ENCODE measurements at places on chromosomes 7 and 10. TPM values are rescaled to one million over a fixed set of nuclear protein-coding genes. Genes with fewer than 3 reads are reported as not detected.

GRCh38 chr7:92904244-92905131 lies 68.1 kb upstream of the CDK6 start:
- DNase-seq: peak; percentile 97

GRCh38 chr10:14476641-14477407 lies 146.1 kb upstream of the FRMD4A start:
- DNase-seq: peak; percentile 87

GRCh38 chr10:23331567-23332301 lies 12.9 kb downstream of the C10orf67 start:
- DNase-seq: no peak

- DNase-seq: no peak
These were observed 49.0 kb upstream of the STK17A start for GRCh38 chr7:43533801-43534479.

- no peak for DNase-seq
These were observed 131.6 kb downstream of the NRBF2 start for GRCh38 chr10:63264617-63265221.

GRCh38 chr7:98621573-98622482 lies 4.7 kb downstream of the NPTX2 start:
- no peak for DNase-seq

DNA sequence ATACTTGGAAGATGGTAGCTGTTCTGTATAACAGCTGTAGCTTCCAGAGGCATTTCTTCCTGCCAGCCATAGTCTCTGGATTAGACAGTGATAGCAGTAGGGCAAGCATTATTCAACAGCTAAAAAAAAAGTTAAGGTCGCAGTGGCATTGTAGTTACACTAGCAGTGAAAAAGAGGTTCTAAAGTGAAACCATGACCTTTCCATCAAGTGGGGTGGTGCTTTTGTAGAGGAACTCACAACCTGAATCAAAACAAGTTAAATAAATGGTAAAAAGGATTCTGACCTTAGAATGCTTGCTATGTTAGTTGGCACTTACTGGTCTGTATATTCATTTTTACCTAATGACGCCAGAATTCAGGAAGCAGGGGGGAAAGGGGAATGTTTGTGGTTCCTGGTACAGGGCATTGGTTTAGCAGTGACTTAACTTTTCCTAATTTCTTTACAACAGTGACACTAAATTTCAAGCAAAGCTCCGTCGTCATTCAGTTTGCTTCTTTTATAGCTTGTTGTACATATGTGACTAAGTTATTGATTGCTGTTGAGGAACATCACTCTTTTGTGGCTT lies 55.0 kb downstream of the GBF1 start:
- peak; percentile 82 for DNase-seq

- DNase-seq: no peak
These were observed 42.5 kb upstream of the BTRC start for GRCh38 chr10:101311185-101312066.

DNA sequence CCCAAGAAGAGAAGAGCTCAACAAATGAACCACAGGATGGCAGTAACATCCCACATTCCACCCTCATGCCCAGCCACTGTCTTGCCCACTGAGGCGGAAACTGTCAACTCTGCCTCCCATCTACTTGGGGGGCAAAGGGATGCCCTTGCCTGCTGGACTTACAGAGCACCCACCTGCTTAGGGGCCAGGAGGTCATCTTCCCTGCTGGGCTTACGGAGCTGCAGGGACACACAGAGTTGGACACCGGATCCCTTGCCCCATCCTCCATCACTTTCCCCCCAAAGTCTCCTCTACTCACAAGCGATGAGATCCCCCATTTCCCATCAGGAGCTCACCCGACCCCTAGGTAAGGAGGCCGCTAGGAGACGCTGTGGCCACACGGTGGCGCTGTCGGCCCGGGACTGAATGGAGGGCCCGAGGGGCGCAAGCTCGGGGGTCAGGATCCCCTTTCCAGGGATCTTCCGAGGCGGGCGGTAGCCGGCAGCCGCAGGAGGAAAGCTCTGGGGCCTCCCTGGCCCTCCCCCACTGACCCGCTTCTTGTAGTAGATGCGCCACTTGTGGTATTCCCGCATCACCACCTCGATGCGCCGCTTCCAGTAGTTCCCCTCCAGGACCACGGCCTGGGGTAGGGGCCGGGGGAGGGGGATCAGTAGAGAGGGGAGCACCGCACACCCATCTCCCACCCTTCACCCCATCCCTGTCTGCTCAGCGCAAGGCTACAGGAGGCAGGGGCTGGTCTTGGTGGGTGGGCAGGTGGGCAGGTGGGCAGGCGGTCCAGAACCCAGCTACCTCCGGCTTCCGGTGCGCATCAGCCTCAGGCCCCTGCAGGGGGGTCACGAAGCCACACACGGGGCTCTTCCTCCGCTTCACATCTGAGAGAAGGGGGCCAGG lies 17.3 kb downstream of the MLXIPL start:
- peak; percentile 58 for DNase-seq

GRCh38 chr10:21724687-21725367 lies 190.8 kb downstream of the MLLT10 start:
- peak; percentile 96 for DNase-seq

DNA sequence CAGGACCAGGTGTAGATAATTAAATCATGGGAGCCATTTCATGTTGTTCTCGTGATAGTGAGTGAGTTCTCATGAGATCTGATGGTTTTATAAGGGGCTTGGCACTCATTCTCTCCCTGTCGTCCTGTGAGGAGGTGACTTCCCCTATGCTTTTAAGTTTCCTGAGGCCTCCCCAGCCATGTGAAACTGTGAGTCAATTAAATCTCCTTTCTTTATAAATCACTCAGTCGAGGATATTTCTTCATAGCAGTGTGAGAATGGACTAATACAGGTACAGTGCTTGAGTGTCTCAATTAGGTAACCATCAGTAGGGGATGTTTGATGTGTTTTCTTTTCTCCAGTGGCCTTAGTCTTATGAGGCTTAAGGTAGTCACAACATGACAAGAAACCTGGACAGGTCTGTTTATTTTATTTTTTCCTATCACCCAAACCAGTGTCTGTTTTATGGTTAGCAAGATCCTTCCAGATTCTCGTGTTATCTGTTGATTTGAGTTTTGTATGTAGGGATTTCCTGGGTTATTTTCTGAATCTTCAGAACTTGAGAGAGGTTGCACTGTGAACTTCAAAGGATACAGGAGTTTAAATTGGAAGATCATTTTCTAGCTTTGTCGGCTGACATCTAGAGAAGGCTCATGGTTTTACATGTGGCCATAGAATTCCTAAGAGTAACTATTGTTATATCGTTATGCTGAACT lies 32.1 kb downstream of the UMAD1 start:
- DNase-seq: no peak

GRCh38 chr7:155724327-155725005 lies 80.0 kb downstream of the RBM33 start:
- DNase-seq: no peak

DNA sequence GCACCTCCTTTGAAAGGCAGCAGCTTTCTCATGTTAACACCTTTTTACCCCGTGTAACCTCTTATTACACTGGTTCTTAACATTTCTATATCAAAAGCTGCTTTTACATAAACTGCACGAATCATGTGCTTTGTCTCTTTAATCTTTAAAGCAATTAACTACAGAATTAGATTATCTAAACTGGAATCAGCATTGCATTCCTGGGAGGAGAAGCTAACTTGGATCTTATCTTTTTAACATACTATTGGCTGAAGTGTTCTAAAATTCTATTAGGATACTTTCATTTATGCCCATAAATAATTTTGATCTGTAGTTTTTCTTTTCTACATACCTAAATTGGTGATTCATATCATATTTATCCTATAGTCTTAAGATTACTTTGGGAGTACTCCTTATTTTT lies 428.4 kb upstream of the IGFBP3 start:
- DNase-seq: no peak

- DNase-seq: no peak
These were observed 121.6 kb upstream of the FAM204A start for GRCh38 chr10:118463740-118464139.

DNA sequence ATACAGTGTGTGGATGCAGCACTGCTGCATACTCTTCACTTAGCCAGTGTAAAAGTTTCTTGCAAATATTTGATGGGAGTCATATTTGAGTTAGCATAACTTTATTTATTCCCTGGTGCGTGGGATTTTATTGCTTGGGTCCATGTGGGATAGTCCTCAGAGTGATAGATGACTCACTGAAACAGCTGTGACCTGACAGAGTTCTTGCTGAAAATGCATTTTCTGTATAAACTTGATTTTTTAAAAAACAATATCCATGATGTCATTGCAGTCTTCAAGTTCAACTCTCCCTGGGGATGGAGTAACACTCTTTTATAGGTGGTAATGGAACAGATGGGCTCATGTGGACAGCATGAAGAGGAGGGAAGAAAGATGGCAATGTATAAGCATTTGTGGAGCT lies 310.0 kb downstream of the PPP1R3A start:
- no peak for DNase-seq

- peak; percentile 43 for DNase-seq
These were observed 23.8 kb downstream of the PAPOLB start for GRCh38 chr7:4837803-4838625.

DNA sequence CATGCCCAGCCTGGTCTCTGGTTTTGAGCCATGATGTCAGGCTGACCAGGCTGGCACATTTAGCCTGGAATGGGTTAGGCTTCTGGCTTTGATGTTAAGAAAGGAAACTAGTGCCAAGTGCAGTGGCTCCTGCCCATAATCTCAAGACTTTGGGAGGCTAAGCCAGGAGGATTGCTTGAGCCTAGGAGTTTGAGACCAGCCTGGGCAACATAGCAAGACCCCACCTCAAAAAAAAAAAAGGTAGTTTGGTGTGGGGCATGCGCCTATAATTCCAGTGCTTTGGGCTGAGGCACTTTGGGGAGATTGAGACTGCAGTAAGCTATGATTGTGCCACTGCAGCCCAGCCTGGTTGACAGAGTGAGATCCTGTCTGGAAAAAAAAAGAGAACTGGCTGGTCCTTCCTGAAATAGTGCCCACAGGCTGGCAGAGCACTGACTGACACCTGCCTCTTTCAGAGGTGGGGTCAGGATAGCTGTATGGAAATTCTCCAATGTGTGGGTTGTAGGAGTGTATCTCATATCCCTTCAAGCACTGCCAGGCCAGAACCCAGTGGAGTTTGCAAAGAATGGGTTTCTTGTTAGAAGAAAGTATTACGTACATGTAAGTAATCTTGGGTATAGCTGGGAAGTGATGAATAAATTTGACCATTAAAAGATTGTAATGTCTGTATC lies 61.3 kb downstream of the KAT6B start:
- DNase-seq: no peak

DNA sequence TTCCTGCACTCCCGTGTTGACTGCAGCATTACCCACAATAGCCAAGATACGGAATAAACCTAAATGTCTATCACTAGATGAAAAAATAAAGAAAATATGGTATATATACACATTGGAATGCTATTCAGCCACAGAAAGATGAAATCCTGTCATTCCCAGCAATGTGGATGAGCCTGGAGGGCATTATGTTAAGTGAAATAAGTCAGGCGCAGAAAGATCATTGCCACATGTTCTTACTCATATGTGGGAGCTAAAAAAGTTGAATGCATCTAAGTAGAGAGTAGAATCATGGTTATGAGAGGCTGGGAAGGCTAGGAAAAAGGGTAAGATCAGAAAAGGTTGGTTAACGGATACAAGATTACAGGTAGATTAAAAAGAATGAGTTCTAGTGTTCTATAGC lies 219.1 kb upstream of the MKI67 start:
- no peak for DNase-seq

DNA sequence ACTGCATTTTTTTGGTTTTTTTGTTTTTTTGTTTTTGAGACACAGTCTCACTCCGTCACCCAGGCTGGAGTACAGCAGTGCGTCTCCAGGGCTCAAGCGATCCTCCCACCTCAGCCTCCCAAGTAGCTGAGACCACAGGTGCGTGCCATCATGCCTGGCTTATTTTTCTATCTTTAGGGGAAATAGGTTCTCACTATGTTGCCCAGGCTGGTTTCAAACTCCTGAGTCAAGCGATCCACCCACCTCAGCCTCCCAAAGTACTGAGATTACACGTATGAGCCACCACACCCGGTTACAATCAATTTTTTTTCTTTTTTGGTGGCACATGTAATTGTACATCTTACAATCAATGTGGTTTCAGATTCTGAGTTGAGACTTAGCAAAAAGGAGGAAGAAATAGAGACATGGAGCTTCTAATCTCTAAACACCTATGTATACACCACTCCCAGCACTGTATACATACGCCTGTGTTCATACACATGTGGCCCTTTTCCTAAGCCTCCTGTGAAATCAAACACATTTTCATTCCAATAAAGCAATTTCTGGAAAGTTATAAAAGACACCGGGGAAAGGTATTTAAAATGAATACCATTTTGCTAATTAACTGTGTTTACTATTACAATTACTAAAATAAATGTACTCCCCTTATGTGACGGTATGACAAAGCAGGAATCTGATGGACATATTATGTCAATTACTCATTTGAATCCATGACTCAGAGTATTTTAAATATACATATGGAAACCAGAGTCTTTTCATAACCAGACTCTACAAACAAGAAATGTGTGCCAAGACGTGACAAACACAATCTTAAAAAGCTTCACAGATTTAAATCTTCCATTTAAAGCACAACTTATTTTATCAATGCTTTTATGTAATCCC lies 40.9 kb downstream of the SMURF1 start:
- peak; percentile 81 for DNase-seq

- DNase-seq: no peak
These were observed 305.9 kb downstream of the DOCK4 start for GRCh38 chr7:111900283-111900682.

GRCh38 chr7:45140827-45141226 lies 16.8 kb upstream of the RAMP3 start:
- DNase-seq: no peak

GRCh38 chr7:101664436-101664835 lies 35.3 kb upstream of the MYL10 start:
- DNase-seq: no peak

DNA sequence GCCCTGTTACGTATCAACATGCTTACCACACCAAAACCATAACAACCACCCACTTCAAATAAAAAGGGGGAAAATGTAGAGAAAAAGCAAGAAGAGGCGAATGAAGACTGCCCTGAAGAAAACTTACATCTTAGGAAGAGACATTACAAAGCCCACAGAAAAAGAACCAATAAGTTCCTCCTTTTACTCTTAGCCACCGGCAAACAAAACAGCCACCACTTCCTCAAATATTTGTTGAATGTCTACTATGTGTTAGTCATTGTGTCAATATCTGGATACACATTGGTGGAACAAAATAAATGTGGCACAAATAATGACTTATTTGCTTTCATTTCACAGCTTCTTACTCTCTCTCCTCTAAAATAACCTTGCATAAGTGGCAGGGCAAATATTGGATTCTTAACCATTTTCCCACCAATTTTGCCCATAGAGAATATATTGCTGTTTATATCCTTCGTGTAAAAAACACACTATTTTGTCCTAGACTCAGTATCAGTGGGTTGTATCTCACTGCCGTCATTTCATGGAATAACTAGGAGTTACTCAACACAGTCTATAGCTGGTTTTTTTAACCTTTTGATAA lies 106.8 kb downstream of the ANK3 start:
- no peak for DNase-seq

Gene TEX47
- not detected for total RNA-seq

Gene DMBT1
- total RNA-seq: not detected

Gene LRGUK
- total RNA-seq: 0.05 TPM

Gene UCN3
- total RNA-seq: not detected

Gene TLX1
- not detected for total RNA-seq

Gene GPR15LG
- total RNA-seq: not detected

Gene IFIT1
- 1.8 TPM for total RNA-seq

Gene C10orf105
- total RNA-seq: not detected

Gene ETV1
- 4.7 TPM for total RNA-seq

Gene MYH16
- total RNA-seq: not detected

Gene OPALIN
- not detected for total RNA-seq

Gene MEST
- total RNA-seq: 223 TPM
